ENCODE measurements at places on chromosomes 13 and 19.

DNA sequence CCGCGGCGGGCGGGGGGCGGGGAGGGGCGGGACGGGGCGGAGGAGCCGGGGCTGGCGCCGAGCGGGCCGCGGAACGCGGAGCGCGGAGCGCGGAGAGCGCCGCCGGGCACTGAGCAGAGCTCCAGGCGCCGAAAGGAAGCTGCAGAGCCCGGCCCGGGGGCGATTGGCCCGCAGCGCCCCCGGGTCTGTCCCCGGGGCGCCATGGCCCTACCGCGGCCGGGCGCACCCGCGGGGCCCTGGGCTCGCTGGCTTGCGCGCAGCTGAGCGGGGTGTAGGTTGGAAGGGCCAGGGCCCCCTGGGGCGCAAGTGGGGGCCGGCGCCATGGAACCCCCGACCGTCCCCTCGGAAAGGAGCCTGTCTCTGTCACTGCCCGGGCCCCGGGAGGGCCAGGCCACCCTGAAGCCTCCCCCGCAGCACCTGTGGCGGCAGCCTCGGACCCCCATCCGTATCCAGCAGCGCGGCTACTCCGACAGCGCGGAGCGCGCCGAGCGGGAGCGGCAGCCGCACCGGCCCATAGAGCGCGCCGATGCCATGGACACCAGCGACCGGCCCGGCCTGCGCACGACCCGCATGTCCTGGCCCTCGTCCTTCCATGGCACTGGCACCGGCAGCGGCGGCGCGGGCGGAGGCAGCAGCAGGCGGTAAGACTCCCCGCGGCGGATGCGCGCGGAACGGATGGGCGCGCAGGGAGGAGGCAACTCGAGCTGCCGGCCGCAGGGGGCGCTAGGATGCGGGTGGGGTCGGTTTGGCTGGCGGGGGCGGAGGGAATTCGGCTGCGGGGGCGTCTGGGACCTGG is at the start of gene PDE4A:
Gene PDE4A, plus strand, starts transcription at position 95 of the 796 bp plus-strand sequence. Its CDS starts 227 bp downstream, at position 322.
- DNase-seq: no peak

DNA sequence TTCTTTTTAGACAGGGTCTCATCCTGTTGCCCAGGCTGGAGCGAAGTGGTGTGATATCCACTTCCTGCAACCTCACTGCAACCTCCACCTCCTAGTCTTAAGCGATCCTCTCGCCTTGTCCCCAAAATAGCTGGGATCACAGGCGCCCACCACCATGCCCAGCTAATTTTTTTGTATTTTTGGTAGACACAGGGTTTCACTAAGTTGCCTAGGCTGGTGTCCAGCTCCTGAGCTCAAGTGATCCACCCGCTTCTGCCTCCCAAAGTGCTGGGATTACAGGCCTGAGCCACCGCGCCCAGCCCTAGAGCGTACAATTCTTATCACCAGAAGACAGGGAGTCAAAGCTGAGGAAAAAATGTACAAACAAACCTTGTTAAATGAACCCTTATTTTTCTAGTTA is 4.5 kb upstream of the ELOF1 start:
- no peak for DNase-seq

- no peak for DNase-seq
Measured at GRCh38 chr13:30406779-30407416, 15.4 kb upstream of the UBE2L5 start.

DNA sequence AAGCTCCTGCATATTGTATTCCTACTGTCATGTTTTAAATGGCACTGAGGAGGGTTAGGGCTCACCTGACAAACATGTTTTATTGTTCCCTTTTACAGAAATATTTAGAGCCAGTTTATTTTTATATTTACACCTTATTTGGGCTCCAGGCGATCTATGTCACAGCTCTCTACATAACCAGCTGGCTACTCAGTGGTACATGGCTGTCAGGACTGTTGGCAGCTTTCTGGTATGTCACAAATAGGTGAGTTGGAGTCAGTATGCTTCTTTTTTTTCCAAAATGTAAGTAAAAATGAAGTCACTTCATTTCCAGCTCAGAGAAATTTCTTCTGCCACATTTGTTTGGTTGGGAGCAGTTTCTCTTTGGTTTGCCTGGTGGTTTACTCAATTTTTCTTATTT is 31.5 kb downstream of the DPY19L3 start:
- DNase-seq: no peak

GRCh38 chr13:108342369-108343289 is 73.1 kb downstream of the TNFSF13B start:
- no peak for DNase-seq

GRCh38 chr13:113740286-113740556 is 18.8 kb upstream of the TMEM255B start:
- DNase-seq: no peak

GRCh38 chr13:27024074-27024461 is 147.5 kb downstream of the USP12 start:
- DNase-seq: no peak

DNA sequence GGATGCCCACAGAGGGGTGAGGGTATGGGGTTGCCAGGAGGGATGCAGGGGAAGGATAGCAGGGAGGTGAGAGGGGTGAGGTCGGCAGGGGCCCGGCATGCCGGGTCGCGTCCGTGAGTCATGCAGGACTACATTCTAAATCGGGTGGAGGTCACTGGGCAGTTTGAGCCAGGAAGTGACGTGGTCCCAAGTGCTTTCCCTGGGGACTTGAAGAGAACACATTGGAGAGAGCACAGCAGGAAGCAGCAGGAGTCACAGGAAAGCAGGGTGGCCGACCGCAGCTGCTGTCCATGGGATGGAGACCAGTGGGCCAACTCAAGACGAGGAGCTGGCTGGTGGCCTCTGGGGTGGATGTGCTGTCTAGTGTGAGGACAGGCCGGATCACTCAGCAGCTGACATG is 92.0 kb upstream of the WASF3 start:
- DNase-seq: no peak

DNA sequence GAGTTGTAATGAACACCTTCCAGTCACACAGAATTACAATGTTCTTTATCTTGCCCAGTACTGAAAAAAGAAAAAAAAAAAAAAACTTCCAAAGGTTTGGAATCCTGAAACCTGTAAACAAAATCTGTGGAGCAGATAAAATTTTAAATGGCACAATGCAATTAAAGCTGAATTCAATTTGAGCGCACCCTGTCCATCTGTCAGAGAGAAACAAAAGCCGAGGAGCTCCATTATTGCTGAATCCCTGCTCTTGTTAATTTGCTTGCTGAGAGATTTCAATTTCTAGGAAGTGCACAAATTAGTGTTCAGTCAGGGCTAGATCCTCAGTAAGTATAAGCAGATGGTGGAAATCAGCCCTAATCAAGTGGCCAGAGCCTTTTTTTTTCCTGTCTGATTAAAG is 65.2 kb downstream of the DACH1 start:
- DNase-seq: no peak

- DNase-seq: no peak
Measured at GRCh38 chr13:80946008-80946802, 605.3 kb upstream of the SPRY2 start.

GRCh38 chr13:20567881-20568528 is 1.0 kb downstream of the IFT88 start:
- DNase-seq: no peak

DNA sequence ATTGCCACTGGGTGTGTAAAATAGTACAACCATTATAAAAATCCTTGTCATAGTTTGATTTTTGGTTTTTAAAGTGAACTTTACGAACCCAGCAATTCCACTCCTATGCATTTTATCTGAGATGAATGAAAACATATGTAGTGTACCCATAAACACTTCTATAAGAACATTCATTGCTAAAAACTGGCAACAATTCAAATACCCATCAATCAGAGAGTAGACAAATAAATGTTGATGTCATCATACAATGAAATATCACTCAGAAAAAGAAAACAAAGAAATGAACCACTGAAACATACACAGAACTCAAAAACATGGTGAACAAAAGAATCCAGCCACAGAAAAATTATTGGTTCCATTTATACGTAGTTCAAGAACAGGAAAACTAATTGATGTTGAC is 202.3 kb downstream of the ABCC4 start:
- no peak for DNase-seq

DNA sequence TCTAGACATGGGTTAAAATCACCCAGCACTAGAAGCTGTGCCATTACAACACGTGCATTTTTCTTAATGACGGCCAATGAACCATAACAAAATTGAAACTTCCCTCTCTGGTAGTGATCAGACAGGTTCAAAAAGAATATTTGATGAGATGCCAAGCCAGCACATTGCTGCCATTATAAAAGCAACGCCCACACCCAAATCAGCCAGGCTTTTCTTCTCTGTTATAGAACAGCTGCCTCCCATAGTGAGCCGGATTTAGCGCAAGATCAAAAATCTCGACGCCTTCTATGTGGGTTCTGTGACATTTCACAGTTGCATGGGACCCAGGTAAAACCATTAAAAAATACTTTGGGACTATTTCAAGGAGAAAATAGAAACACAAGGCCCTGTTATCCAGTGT is 1158.0 kb downstream of the EFNB2 start:
- no peak for DNase-seq

DNA sequence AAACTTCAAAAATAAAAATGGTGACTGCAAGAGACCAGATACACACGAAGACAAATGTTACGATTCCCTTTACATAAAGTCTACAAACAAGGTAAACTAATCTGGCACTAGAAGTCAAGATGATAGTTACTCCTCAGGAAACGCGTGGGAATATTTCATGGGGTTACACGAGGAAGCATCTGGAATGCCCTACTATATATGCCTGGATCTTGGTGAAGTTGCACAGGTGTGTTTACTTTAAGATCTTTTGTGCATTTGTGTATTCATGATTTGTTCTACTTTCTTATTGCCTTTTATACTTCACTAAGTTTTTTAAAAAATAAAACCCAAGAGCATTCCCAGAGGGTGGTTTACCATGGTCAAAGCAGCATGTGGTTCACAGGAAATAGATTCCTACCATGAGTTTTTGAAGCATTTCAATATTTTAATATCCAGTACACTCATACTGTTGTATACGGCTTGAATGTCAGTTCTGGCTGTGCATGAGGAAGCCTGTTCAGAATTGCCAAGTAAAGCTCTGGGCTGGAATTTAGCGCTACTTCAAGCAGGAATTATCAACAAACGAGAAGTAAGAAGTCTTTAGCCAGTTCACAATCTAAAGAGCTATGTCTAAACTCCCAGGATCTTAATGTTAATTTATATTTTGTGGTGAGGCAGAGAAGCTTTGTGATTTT is 239.8 kb upstream of the KLHL1 start:
- no peak for DNase-seq

DNA sequence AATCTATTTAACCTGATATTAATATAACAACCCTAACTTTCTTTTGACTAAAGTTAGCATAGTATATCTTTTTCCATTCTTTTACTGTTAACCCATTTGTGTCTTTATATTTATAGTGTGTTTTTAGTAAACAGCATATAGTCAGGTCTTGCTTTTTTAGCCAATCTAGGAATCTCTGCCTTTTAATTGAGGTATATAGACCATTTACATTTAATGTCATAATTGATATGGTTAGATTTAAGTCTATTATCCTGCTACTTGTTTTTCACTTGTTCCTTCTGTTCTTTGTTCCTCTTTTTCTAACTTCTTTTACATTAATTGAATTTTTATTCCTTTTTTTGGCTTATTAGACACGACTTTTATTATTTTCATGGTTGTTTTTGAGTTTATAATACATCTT is 174.4 kb downstream of the KCTD15 start:
- DNase-seq: no peak

DNA sequence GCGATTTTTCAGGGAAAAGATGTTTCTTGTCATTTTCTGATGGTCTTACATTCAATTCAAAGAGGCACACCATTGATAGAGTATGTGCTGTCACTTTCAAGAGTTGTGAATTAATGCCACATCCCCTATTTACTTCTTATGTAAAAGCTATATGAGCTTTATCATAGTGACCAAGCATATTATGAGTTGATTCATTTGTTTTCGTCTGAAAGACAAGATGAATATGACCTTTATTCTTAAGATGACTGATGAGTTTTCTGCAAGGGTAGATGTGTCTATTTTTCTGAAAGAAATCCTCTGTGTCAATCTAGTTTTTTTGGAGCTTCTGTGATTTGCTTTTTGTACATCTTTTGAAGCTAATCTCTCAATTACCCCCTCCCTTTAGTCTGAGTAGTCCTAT is 676.3 kb upstream of the ARGLU1 start:
- DNase-seq: no peak

DNA sequence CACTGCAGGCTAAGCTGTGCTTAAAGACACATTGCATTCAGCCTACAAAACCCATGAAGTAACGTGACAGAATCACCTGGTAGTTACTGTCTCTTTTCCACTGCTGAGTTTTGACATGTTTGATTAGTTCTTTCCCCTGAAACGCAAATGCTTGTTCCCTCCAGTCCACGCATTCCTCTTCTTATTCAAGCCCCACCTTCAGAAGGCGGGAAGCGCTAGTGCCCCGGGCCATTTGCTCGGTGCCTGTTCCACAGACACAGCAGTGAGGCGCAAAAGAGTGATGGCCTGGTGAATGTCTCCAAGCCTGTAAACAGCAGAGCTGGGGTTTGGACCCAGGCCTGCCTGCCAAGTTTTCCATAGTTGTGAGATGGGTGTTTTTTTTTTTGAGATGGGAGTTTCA is 10.9 kb downstream of the ACP4 start:
- no peak for DNase-seq

- no peak for DNase-seq
Measured at GRCh38 chr19:2033825-2034159, 17.3 kb downstream of the MKNK2 start.
